Osteocyte (in vitro differentiated cells): ENCODE measurements at places on chromosomes 2 and 18. TPM values are rescaled to one million over a fixed set of nuclear protein-coding genes. Genes with fewer than 3 reads are reported as not detected.

DNA sequence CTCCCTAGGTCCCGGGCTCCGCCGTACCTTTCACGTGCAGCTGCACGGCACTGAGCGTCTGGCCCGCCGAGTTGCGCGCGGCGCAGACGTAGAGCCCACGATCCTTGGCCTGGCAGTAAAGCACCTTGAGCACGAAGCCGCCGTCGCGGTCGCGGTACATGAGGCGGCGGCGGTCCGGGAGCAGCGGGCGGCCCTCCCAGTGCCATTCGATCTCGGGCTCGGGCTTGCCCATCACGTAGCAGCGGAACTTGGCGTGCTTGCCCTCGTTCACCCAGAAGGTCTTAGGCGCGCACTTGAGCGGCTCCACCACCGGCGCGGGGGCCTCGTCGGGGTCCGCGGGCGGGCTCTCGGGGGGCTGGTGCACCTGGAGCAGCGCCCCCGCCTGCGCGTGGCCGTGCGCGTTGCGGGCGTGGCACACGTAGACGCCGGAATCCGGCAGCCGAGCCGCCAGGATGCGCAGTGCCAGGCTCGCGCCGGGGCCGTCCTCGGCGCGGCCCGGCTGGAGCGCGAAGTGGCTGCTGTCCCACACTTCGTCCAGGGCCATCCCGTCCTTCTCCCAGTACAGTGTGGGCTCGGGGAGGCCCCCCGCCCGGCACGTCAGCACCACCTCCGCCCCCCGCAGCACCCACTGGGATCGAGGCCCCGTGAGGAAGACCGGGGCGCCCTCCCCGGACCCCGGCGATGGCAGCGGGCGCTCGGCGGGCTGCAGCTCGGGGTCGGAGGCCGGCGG is 980 bp downstream of the OBSL1 start:
- H3K27ac ChIP-seq, result peak overlapping the region; percentile 54
- H3K36me3 ChIP-seq, result peaks cover 23% of the 10 kb centered on the region
- peak overlapping the region; percentile 77 for H3K4me3 ChIP-seq
- DNase-seq, result no peak
- no peaks in the 10 kb centered on the region for H3K27me3 ChIP-seq

Gene CCDC150
- 6.1 and 7.1 TPM in 2 replicates for total RNA-seq

DNA sequence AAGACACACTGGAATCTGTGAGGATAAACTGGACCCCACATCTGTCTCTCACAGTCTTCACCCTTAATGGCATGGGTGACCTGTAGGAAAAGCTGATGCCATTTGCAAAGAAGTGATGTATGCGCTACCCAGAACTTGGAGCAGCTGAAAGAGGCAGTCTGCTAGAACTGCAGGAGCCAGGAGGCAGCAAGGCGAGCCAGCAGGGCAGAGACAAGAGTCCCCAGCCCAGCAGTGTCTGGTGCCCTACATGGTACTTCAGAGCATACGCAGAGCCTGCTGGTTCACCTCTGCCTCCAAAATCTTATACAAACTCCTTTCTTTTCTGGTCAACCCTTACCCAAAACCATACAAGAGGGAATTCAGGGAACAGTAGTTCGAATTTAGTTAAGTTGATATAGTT is 683.1 kb upstream of the RAB6C start:
- no peak overlapping the region for H3K4me3 ChIP-seq
- H3K4me1 ChIP-seq, result no peaks in the 10 kb centered on the region
- no peaks in the 10 kb centered on the region for H3K36me3 ChIP-seq
- H3K27ac ChIP-seq, result no peak overlapping the region
- no peaks in the 10 kb centered on the region for H3K27me3 ChIP-seq
- no peak for DNase-seq

GRCh38 chr2:189128970-189129369 is 50.6 kb downstream of the COL5A2 start:
- peaks cover 42% of the 10 kb centered on the region for H3K36me3 ChIP-seq
- peak overlapping the region; percentile 64 for H3K4me3 ChIP-seq
- peak overlapping the region; percentile 89 for H3K27ac ChIP-seq
- DNase-seq, result no peak
- H3K4me1 ChIP-seq, result peaks cover 89% of the 10 kb centered on the region

Gene KLHL30
- total RNA-seq, result 1.0 and 1.2 TPM in 2 replicates

DNA sequence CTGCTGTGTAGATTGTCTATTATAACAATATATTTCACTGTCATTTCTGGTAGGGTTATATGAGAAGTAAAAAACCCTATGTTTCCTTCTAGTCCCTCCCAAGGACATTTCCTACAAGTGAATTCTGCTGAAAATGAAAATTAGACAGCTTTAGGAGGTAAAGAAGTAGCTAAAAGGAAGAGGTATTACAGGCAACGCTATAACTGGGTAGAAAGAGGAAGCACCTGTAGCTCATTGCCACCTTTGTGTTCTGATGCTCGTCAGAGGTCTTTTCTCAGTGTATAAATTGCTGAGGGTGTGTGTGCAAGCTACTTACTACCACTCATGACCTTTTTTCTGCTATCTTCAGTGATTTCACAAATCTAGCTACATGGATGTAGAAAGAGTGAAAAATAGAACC is 1.4 kb downstream of the DNAJC10 start:
- DNase-seq, result no peak
- no peaks in the 10 kb centered on the region for H3K27me3 ChIP-seq
- peaks cover 2% of the 10 kb centered on the region for H3K36me3 ChIP-seq
- H3K27ac ChIP-seq, result no peak overlapping the region
- no peak overlapping the region for H3K4me3 ChIP-seq

Gene LIMS3
- total RNA-seq, result 3.1 and 4.2 TPM in 2 replicates

Gene PID1
- total RNA-seq, result not detected in 2 replicates

GRCh38 chr18:46353460-46353859 is 249.3 kb downstream of the HAUS1 start:
- H3K36me3 ChIP-seq, result no peaks in the 10 kb centered on the region
- H3K4me1 ChIP-seq, result no peaks in the 10 kb centered on the region
- H3K4me3 ChIP-seq, result no peak overlapping the region
- H3K27me3 ChIP-seq, result no peaks in the 10 kb centered on the region
- no peak for DNase-seq

DNA sequence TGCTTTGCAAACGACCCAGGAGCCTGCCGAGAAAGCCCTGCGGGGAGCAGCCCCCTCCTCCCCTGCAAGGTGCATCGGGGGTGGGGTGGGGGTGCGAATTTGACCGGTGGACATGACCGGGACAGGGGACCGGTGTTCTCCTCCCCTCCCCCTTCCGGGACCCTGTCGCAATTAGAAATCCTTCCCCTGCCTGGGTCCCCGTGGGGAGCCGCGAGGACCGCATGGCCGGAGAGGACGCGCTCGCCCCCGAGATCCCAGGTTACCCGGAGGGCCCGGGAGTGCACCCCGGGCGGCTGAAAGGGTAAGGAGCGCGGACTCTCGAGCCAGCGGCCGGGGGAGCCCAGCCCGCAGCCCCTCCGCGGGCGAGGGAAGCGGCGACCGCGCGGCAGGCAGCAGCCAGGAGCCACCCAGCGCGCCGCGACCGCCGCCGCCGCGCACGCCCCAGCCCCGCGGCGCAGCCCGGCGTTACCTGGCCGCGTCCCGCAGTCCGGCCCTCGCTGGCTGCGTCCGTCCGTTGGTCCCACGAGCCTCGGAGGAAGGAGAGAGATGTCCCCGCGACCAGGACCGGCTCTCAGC is 482 bp downstream of the DLGAP1 start:
- H3K36me3 ChIP-seq, result no peaks in the 10 kb centered on the region
- no peak overlapping the region for H3K27ac ChIP-seq
- peaks cover 42% of the 10 kb centered on the region for H3K27me3 ChIP-seq
- peak overlapping the region; percentile 59 for H3K4me3 ChIP-seq

DNA sequence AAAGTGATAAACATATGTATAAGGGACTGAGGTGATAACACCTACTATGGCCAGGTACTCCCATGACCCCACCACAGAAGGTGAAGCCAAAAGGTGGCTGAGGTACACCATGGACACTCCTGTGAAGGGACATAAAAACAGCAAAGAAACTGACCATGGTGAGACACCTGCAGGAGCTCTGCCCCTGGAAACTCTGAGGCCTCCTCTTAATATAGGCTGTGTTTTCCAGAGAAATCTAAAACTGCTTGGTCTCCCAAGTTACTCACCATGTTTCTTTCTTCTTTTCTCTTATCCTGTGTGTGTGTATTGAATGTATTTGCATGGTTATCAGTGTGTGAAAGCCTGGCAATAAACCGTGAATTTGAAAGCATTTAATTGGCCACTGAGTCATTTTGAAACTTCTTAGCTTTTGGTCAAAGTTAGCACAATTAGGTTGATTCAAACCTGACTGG is 739.3 kb upstream of the GCFC2 start:
- no peak for DNase-seq
- H3K36me3 ChIP-seq, result no peaks in the 10 kb centered on the region
- H3K27ac ChIP-seq, result no peak overlapping the region
- no peak overlapping the region for H3K4me3 ChIP-seq
